ENCODE measurements at places on chromosomes 1 and 21. TPM values are rescaled to one million over a fixed set of nuclear protein-coding genes. Genes with fewer than 3 reads are reported as not detected.
A peak's percentile ranks its signal among the peaks of the same experiment; 100 is the strongest.

- ATAC-seq, result peak; percentile 93
These were observed 152.8 kb downstream of the TENT5C start for GRCh38 chr1:117758444-117759316.

DNA sequence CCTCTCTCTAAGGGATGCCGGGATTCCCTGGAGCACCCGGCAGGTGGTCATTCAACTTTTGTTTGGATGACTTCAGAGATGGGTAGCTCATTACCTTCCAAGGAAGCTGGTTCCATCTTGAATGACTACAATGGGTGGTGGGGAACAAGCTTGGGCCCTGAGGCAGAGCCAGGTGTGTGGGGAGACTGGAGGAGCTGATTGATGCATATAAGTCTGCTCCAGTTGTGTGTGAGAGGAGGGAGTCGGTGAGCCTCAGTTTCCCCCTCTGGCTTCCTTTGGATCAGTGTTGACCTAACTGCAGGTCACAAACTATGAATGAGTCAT lies 133.8 kb upstream of the ZBTB40 start:
- ATAC-seq, result no peak

- no peak for ATAC-seq
These were observed 62.5 kb upstream of the CNN3 start for GRCh38 chr1:94989398-94989797.

TEX38 gene
- 0.26 TPM for total RNA-seq

OR2T33 gene
- not detected for total RNA-seq

DNA sequence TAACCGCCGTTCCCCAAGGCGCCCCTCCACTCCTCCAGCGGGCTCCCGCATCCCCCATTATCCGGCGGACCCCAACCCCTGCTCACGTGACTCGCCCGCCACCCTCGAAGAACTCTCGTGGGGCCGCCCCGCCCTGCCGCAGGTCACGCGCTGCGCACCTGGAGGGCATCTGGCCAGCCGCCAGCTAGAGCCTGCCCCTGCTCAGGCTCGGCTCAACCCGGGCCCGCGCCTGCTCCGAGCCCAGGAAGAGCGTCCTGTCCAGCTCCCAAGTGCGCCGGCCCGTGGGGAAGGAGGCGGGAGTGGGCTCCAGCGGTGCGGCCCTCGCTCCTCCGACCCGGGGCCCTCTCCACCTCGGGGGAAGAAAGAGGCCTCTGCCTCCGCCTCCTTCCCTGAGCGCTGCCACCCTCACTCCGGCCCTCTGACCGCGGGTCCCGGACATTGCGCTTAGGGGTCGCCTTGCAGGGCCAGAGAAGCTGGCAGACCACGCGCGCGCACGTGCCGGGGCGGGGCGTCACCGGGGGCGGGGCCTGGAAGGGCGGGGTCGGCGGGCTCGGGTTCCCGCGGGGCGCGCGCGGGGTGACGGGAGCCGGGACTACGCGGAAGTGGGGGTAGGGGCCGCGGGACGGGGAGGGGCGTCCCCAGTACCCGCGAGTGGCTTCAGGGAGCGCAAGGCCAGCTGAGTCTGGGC lies 28.4 kb downstream of the HMGN2 start:
- ATAC-seq, result peak; percentile 81

GRCh38 chr1:76949503-76949902 lies 82.2 kb downstream of the ST6GALNAC5 start:
- ATAC-seq, result peak; percentile 56

DNA sequence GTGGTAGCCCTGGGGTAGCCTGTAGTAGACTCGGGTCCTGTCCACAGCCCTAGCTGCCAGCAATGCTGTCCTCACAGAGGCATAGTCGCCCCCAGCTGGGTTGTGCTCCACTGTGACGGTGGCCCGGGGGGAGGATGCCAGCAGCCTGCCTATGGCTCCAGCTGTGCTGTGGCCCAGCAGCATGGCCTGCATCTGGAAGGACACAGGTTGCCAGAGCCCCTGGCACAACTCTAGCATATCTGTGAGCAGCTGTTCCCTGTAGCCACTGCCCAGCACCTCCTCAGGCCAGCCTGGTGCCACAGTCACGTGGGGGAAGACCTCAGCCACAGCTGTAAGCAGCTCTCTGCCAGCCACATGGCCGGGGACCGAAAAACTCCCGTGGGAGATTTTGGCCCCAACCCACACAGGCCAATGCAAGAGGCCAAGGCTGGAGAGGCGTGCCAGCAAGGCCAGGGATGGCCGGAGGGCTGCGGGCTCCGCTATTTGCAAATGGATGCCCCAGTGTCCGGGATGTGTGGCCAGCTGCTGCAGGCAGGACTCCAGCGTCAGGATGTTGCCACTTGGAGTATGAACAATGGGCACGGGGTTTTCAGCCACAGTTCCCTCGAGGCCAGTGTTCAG lies 13.9 kb downstream of the FAM151A start:
- no peak for ATAC-seq

CELA2B gene
- total RNA-seq, result not detected

LRRN2 gene
- total RNA-seq, result not detected

- no peak for ATAC-seq
These were observed 72.3 kb downstream of the TRIM11 start for GRCh38 chr1:228334226-228334935.
